ENCODE measurements at places on chromosomes 4 and X.

DNA sequence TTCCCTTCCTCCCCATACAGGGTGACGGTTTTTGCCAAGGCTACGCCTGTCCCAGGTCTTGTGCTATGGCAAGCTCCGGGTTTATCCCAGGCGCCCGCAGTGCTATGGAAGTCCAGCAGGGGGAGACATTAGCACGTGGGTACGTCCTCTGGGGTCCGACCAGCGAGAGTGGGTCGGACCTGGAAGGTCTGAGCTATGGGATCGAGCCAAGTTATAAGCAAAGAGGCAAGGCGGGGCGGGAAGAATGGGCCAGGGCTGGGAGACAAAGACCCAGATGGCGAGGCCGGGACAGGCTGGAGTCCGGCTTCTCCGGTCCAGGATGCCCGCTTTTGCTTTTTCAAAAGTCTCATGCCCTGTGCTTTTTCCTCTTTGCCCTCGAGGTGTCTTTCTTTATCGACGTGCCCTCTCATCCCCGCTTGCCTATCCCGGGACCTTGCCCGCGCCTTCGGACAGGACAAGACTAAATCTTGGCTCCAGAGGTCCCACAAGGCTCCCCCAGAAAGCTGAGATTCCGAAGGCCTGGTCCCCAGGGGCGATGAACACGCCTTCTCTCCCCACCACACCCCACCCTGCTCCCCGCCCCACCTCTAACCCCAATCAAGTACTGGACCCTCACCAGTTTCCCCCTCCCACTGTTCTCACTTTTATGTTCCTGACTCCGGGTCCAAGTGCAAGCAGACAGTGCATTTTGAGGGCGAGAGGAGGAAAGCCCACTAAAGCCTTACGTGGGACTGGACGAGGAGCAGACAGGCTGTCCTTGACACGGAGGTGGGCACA is 785 bp upstream of the EFNB1 start:
- peak; percentile 61 for DNase-seq

DNA sequence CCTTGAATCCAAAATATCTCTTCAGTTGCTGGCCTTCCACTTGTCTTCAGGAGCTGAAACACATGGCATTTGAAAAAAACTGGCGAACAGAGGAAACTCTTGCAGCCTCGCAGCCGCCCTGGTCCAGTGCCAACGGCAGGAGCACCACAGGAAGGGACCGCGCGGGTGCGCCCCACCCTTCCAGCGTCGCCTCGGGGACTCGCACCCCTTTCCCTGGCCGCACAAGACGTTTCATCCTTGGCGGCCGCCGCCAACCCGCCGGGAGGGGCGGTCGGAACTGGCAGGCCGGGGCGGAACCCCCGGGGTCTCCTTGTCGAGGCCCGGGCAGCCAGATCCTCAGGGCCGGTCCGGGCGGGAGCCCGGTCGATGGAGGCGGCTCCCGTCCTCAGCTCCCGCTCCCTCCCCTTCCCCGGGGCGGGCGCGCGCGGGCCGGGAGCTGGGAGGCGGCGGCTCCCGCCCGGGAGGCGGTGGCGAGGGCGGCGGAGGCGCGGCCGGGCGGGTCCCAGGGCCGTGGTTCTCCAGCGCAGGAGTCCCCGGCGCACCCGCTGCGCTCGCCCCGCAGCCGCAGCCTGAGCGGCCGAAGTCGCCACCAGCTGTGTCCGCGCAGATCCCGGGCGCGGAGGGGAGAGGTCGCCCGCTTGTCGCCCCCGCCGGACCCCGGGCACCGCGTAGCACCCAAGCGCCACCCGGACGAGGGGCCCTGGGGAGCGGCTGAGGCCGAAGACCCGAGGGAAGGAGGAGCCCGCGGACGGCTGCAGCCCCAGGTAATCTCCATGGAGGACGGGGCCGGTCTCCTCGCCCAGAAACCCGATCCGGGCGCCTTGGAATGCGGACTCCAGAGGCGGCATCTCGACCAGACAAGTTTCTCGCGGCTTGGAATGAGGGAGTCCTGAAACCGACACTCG is 886 bp upstream of the NDST3 start:
- peak; percentile 34 for DNase-seq

- no peak for DNase-seq
Measured at GRCh38 chr4:127708985-127709384, 21.2 kb upstream of the SLC25A31 start.

- no peak for DNase-seq
Measured at GRCh38 chr4:1209821-1210220, 37.4 kb upstream of the SPON2 start.

GRCh38 chr4:147714575-147715401 is 17.1 kb upstream of the ARHGAP10 start:
- DNase-seq = no peak

DNA sequence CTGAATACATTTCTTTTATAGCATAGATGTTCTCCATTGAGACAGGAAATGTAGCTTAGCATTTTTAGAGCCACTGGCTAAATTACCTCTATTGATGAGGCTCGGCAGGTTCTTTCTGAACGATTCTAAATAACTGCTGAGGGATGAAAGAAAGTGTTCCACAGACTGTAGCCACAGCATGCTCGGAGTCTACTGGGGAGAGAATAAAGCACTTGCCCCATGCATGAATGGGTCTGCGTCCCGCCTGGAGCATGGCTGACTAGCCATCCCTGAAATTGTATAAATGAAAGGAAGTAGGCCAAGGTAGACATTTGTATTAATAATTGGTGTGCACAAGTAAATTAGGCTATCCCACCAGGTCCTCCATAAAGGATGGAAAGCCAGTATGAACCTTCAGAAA is 269.8 kb downstream of the COL25A1 start:
- no peak for DNase-seq

DNA sequence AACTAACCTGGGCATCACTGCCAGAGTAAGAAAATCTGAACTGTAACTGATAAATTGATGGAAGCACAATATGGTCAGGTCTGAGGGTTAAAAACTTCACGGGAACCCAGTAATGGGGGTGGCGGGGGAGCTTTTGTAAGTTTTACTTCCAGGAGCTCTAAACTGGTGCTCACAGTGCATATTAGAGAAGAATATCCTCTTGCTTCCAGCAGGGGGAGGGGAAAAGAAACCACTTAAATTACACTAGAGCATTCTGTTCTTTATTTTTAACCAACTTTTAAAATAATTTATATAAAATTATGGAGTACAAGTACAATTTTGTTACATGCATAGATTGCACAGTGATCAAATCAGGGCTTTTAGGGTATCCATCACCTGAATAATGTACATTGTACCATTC is 33.7 kb downstream of the WDR17 start:
- DNase-seq = no peak

- DNase-seq = no peak
Measured at GRCh38 chr4:1368421-1369090, 21.5 kb downstream of the UVSSA start.

GRCh38 chrX:26649534-26649933 is 433.6 kb downstream of the MAGEB5 start:
- DNase-seq = no peak

GRCh38 chrX:68114573-68115129 is 318.6 kb downstream of the OPHN1 start:
- no peak for DNase-seq

- no peak for DNase-seq
Measured at GRCh38 chr4:128513664-128514484, 226.3 kb upstream of the PGRMC2 start.

DNA sequence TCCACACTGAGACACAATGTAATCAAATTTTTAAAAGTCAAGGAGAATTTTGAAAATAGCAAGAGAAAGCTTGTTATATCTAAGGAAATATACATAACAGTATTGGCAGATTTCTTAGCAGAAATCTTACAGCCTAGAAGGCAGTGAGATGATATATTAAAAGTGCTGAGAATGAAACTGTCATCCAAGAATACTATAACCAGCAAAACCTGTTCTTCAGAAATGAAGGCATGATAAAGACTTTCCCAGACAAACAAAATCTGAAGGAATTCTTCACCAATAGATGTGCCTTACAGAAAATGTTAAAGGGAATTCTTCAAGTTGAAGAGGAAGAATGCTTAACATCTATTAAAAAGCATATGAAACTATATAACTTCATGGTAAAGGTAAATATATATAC is 73.6 kb downstream of the CPEB2 start:
- no peak for DNase-seq

DNA sequence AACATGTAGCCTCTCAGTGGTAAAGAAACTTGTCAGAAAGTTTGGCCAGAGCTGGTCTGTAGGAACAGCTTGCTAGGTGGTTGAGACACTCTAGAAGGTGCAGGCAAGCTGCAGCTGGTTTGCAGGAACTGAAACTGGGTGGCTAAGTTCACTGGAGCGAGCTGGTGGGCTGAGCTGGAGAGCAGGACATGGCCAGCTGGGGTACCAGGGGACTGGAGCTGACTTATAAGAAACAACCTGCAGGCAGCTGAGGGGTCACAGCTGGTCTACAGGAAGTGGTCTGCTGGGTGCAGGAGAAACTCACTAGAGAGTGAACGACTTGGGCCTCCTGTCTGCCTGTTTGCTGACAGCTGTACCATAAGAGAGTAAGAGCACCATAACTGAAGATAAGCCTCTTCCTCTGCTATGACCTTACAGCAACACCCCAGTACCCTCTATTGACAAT is 157.1 kb upstream of the LNX1 start:
- no peak for DNase-seq

DNA sequence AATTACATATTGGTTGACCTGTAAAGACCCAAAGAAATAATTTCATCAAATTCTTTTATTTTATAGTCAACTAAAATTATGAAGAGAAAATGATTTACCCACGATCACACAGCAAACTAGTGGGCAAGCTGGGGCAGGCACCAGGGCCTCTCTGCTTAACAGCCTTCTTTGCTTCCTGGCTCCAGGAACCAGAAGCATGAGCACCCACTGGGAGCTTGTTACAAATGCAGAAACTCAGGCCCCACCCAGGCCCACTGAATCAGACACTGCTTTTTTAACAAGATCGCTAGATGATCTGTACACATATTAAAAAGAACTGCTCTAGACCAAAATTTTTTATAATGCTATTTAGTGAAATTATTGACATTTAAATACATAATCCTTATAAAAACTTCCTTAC is 95.0 kb downstream of the GEMIN8 start:
- DNase-seq = no peak

GRCh38 chr4:135283934-135284333 is 1082.3 kb upstream of the PABPC4L start:
- DNase-seq = no peak

GRCh38 chr4:155903453-155903852 is at the start of gene TDO2:
Gene TDO2, plus strand, starts transcription at chr4:155903696. Its CDS starts 63 bp downstream, at chr4:155903759.
- DNase-seq = no peak

- DNase-seq = no peak
Measured at GRCh38 chrX:112760697-112761096, 79.9 kb downstream of the AMOT start.

- DNase-seq = no peak
Measured at GRCh38 chr4:6492027-6492590, 19.7 kb upstream of the PPP2R2C start.

DNA sequence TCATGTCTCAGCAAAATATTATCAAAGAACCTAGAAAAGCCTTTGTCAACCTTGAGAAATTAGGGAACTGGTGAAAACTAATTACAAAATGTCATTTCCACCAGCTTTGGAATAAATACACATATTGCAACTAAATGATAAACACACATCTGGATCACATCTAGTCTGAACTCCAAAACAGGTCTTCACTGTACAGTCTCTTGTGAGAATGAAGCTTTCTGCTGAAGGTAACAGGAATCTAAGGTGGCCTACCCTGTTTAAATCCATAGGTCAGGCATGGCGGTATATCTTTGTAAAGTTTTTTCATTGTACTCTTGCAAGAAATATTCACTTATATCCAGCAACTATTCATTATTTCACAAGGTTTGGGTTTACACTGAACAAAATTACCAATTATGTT is 1.7 kb downstream of the SH3D19 start:
- no peak for DNase-seq

- no peak for DNase-seq
Measured at GRCh38 chrX:47844117-47844516, 7.4 kb downstream of the ZNF81 start.

DNA sequence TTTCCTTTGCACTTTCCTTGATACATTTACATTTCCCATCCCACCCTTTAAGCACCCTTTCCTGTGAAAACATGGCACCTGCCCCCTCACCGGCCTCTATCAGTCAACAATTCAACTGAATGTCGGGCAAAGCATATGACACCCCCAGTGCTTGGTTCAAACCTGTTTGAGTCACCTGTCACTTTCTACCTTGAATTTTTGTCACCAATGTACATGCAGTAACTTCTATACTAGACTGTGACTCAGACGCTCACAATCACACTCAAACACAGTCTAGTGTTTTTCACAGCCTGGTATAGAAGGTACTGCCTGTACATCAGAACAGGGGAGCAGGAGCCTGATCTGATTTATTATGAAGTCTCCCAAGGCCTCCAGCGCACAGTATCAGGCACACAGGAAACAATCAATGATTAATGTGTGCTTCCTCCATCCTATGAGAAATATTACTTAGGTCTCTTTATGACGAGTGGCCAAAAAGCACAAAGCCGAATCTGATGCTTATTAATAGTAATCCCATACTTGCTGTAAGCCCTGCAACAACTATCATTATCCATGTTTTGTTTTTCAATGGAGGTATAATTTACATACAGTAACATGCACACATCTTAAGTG is 49.2 kb upstream of the FAM9C start:
- no peak for DNase-seq

DNA sequence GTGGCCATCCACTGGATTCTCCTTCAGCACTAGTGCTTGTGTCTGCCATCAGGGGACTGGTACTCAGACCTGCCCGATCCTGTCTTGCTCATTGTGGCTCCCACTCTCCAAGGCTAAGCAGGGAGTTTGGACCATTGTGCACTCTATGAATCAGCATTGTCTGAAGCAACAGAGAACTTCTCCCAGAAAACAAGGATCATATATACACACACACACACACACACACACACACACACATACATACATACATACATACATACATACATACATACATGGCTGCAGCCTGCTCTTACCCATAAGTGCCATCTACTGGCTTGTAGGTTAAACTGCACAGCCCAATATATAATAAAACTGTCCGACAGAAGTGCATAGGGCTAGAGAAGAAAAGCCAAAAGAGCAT is 345.3 kb upstream of the LCORL start:
- DNase-seq = peak; percentile 4

DNA sequence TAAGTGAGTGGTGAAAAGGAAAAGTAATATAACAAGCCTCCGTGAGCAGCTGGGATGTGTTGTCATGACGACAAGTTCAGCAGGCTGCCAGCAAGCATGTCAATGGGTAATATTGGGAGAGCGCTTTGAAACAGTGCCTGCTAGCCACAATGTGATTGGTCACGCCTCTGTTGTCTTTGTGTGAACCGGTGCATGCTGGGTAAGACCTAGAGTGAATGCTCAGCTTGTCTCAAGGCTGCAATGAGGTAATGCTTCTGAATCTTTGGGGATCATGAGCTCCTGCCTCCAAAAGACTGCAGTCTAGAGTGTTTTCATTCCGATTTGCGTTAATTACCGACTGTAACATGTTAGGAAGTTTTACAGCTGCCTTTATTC is 54.9 kb downstream of the STOX2 start:
- DNase-seq = peak; percentile 59

GRCh38 chr4:177441061-177441802 is 1.0 kb downstream of the AGA start:
- peak; percentile 4 for DNase-seq

GRCh38 chr4:152996672-152997071 is 60.5 kb downstream of the FHDC1 start:
- DNase-seq = no peak

- DNase-seq = no peak
Measured at GRCh38 chr4:184907216-184907615, 81.4 kb upstream of the ACSL1 start.

- DNase-seq = no peak
Measured at GRCh38 chrX:133970076-133970475, 15.3 kb downstream of the GPC3 start.
